Activated T-cell treated with anti-CD3 and anti-CD28 coated beads for 24 hours (primary cell): ENCODE measurements at places on chromosomes 5 and 9.

DNA sequence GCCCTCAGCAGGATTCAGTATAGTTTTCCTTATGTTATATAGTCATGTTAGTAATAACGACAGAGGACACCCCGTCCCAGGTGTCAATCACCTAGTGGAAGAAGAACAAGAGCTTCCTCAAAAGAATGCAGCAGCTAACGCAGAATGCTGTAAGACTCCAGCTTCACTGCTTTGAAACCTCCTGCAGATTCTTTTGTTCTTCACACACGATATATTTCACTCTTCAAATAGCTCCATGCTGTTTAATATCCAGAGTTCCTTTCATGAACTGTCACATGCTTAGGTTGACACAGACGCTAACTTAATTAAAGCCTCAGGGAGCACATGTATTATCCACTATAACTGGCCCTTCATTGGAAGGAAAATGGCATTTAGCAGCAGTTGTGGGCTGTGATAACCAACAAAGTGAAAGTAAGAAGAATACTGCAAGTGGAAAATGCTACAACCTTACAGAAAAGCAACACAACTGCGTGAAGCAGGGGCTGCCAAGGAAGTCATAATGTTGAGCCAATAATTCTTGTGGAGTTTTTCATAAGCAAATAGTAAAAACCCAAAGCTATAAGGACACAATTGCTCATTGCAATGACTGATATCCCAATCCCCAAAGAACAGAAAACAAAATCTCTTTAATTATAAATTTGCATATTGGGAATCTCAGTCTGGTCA is 387.5 kb downstream of the PLK2 start:
- DNase-seq, result no peak

DNA sequence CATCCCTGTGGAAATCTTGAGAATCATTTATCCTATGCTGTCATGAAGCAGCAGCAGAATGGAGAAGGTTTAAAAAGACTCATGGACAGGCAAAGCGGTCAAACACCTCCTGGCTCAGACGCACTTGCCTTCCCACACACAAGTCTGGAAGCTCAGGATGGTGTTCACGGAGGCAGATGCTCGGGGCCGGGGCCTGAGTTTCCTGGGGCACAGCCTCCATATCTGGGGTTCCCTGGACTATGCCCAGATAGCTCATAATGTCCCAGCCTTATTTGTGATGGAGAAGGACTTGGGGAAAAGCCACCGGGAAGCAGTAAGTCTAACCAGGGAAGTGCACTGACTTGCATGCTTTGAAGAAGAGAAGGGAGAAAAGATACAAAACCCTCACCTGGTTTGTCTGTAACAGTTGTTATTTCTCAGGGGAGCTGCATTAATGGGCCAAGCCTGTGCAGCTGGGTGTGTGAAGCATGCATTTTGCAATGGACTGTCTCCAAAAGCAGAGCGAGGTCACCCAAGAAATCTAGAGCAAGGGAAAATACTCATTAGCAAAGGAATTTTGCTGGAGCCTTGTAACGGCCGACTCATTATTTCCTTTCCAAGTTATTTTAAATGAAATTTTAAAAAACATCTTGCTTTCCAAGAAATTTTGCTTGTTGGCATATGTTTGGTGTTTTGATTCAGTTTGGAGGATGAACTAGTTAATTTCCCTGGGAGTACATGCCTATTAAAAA is 3.4 kb downstream of the S1PR3 start:
- DNase-seq, result no peak

DNA sequence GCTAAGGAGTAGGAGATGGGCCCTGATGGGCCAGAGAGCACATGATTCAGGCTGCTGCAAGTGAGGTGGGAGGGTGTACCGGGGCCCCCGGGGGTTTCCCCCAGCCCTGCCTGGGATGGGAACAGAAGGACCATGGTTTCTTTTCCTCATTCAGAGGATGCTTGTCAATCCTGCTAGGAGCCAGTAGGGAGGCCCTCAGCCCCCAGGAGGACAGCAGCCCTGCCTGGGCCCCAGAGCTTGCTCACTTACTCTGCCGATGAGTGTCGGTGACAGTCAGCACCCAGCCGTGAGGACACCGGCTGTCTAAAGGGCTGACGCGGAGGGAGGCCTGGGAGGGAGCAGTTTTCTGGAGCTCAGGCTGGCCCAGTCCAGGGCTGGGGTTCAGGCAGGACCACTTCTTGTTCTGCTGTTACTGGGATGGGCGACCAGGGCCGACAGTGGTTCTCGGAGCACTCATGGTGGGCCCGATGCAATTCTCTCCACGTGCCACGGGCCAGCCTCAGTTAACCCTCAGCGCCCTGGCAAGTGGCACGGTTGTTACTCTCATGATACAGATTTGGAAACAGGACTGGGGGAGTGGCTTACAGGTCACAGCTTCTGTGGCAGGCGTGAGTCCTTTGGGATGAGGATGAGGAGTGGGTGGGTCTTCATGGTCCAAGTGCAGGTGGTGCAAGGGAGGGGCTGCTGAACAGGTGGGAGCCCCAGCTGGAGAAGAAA is 1.8 kb downstream of the ARRDC1 start:
- DNase-seq, result no peak

DNA sequence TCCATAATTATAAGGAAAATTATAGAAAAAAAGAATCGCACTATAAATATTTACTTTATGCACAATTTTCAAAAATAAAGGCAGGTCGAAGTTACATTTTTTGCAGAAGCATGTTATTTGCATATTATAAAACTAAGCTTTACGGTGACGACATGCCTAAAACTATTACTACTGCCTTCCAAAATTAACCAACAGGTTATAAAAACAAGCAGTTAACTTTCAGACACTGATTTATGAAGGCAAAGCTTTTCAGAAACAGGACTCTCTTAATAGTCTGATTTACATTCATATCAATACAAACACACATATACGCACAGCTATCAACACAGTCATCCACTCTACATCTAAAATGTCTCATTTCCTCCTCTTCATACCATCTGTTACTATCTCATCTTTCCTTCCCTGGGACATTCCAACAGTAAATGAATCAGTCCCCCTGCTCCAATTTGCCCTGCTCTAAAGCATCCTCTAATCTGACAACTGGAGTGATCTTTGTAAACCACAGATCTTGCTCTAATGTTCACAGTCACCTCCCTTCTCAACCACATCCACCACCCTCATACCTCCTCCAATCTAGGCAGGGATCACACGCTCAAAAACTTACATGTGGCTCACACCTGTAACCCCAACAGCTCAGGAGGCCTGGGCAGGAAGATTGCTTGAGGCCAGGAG is 21.6 kb downstream of the FBXW11 start:
- peak; percentile 23 for DNase-seq

GRCh38 chr9:88390371-88390990 is 2.2 kb downstream of the SPIN1 start:
- DNase-seq, result no peak

- no peak for DNase-seq
These were observed 49.1 kb downstream of the MARCHF3 start for GRCh38 chr5:126981222-126981621.

- DNase-seq, result no peak
These were observed 21.3 kb upstream of the ERMP1 start for GRCh38 chr9:5854063-5854790.

- DNase-seq, result no peak
These were observed 59.4 kb upstream of the ICE1 start for GRCh38 chr5:5363045-5363444.

DNA sequence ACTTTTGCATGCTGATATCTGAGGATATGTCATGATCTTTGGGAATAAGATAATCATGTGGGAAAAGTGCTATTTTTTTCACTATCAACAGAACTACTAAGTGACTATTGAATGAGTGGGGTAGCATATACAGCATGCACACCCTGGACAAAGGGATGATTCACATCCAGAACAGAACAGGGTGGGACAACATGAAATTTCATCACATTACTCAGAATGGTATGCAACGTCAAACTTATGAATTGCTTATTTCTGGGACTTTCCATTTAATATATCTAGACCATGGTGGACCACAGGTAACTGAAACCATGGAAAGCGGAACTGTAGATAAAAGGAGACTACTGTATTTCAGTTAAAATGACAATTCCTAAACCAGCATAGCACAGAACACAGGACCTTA is 370.0 kb downstream of the HINT1 start:
- no peak for DNase-seq

- DNase-seq, result no peak
These were observed 36.2 kb upstream of the POU4F3 start for GRCh38 chr5:146302406-146302805.

GRCh38 chr5:151781201-151781600 is 9.4 kb downstream of the G3BP1 start:
- no peak for DNase-seq

DNA sequence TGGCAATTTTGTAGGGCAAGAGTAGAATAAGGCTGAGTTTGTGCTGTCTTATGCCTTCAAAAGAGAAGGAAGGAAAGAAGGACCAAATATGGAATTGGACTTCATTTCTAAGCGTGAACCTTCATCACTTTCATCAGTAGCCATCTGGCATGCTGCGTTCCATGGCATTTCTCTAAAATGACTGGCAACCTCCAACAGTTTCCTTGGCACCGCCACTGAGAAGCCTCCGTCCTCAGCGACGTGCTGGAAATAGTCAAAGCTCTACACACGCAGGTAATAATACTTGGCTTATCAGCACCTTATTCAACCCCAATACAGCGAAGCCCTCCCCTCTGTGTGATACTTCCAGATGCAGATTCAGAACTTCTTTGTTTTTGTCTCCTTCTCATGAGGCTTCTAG is 169.7 kb upstream of the CD180 start:
- DNase-seq, result no peak

DNA sequence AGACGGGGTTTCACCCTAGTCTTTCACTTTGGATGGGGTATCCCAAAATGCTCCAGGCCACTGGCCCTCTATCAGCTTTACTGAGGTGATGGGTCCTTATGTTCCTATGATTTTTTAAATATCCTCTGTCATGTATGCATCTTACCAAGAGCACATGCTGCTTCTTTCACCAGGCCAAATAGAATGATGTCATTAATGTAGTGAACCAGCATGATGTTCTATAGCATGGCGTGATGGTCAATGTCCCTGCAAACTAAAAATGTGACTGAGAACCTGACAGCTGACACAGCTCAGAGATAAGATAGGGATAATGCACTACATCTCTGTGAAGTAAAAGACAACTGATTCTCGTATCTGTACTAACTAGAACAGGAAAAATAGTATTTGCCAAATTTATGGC is 103.6 kb downstream of the SLC1A3 start:
- no peak for DNase-seq

GRCh38 chr5:36854402-36855140 is 22.0 kb upstream of the NIPBL start:
- DNase-seq, result no peak

GRCh38 chr5:134005417-134006061 is 764 bp upstream of the VDAC1 start:
- DNase-seq, result no peak

DNA sequence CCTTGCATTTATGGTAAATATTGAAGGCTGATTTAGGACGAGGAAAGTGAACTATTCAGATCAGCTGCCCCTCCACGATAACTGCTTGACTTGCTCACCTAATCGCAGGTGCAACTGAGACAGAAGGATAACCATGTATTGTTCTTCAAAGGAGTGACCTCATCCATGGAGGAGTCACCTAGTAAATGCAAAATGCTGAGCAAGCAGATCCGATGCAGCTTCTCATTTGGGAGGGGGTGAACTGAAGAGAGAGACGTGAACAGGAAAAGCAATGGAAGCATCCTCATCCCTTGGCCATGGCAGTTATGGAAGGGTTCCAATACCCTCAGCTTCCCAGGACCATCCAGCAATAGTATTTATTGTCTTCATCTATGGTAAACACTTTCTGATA is 47.5 kb downstream of the RASGRF2 start:
- DNase-seq, result no peak

DNA sequence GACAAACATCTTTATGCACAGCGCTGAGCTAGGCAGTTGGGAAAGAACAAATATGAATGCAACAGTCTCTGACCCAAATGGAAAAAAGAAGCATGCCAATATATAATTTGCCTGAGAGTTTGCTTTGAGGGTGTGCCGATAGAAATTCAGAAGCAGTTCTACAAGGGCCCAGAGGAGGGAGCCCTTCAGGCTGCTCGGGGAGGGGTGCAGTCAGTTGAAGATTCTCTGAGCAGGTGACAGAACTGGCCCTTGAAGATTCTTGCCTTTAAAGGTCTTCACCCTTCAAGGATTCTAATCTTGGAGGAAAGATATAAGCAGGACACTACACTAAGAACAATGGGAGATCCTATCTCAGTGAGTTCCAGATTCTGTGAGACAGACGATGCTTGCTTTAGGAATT is 3.7 kb upstream of the PAPPA start:
- no peak for DNase-seq

DNA sequence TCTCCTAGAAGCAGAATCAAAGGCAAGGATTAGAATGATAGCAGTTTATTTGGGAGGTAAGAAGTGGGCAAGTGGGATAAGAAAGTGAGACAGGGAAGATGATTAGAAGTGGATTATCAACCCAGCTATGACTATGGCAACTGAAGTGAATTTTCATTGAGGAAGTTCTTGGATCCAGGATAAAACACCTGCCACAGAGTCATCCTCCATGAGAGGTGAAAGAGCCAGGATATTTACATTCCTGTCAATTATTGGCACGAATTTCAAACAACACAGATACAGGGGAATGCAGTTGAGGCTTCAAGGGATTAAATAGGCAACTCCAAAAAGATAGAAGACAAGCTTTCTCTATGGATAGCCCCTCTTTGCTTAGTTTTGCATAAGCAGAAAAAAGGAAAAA is 31.8 kb upstream of the ZNF366 start:
- DNase-seq, result no peak

DNA sequence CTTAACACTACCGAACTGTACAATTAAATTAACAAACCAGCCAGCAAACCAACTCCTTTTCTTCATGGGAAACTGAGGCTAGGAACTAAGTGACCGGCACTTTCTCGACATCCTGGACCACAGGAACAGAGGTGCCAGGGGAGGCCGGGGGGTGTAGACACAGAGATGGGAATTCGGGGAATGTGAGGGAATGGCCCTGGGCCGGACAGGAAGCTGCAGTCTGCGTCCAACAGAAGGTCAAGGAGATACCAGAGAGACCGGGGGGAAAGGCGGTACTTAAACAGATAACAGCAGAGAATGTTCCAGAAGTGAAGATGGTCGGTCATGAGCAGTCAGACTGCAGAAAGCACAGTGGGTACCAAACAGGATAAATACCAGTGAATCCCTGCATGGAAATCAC is 40.3 kb downstream of the DBH start:
- DNase-seq, result no peak

- DNase-seq, result no peak
These were observed 18.2 kb downstream of the GNPDA1 start for GRCh38 chr5:141994511-141995136.

DNA sequence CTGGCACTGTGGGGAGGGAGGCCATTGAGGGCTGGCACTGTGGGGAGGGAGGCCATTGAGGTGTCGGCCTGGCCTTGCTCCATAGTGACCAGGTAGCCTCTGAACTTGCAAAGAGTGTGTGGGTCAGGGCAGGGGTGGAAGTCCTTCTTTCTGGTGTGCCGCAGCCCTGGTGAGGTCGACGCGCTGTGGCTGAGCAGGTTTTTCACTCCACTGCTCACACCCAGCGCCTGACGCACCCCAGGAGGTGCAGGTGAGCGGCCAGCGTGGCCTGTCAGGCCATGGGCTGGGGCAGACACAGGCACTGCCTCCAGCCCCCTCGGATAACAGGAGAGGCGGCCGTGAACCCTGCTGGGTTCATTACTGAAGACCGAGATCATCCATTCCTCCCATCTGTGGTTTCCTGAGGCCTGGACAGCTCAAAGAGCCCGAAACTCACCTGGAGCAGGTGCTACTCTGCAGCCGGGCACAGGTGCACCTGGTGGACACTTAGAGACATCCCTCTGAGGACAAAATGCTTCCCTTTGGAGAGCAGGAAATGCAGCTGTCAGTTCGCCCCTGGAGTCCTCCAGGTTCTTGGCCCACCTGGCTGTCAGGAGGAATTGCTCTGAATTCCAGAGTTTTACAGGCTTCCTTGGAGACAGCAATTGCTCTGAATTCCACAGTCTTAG is 32.4 kb downstream of the LHX3 start:
- no peak for DNase-seq
